Regular cardiac myocyte (primary cell): ENCODE measurements at places on chromosomes 13 and 19. TPM values are rescaled to one million over a fixed set of nuclear protein-coding genes. Genes with fewer than 3 reads are reported as not detected.

Gene MAB21L1
- 1.1 and 1.9 TPM in 2 replicates for total RNA-seq

Gene CLEC4M
- total RNA-seq = 0.19 and 0.28 TPM in 2 replicates

Gene CYP4F8
- not detected in 2 replicates for total RNA-seq

Gene PBX4
- 0.19 and 0.56 TPM in 2 replicates for total RNA-seq

Gene TGFBR3L
- total RNA-seq = 1.7 and 3.1 TPM in 2 replicates

Gene KCTD15
- 28.6 and 30.2 TPM in 2 replicates for total RNA-seq

Gene SULT2A1
- total RNA-seq = not detected in 2 replicates

Gene ZNF836
- 3.1 and 7.6 TPM in 2 replicates for total RNA-seq

Gene DAND5
- not detected in 2 replicates for total RNA-seq

Gene IRGC
- not detected in 2 replicates for total RNA-seq

Gene ZNF154
- 3.1 and 5.1 TPM in 2 replicates for total RNA-seq

Gene ZSCAN22
- total RNA-seq = 2.3 and 2.7 TPM in 2 replicates

Gene ZNF99
- total RNA-seq = under 0.01 TPM in 1 of 2 replicates, not detected in the other
